AG04449 (cell line): ENCODE measurements at places on chromosomes 11 and 22.

GRCh38 chr11:65165410-65166317 is 4.4 kb upstream of the SPDYC start:
- no peak for DNase-seq

DNA sequence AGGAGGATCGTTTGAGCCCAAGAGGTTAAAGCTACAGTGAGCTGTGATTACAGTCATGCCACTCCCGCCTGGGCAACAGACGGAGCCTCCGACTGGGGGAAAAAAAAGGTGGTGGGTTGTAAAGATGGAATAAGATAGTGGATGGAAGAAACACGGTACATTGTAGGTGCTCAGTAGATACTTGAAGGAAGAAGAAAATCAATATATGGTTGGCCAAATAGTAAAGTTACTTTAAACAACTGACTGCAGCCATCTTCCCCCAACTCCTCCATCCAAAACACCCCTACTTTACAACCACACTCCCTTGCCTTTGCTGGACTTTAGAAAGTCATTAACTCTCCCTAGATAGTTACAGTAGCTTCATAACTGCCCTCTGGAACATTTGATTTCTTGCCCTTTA is 2.5 kb upstream of the NUP98 start:
- DNase-seq, result no peak

DNA sequence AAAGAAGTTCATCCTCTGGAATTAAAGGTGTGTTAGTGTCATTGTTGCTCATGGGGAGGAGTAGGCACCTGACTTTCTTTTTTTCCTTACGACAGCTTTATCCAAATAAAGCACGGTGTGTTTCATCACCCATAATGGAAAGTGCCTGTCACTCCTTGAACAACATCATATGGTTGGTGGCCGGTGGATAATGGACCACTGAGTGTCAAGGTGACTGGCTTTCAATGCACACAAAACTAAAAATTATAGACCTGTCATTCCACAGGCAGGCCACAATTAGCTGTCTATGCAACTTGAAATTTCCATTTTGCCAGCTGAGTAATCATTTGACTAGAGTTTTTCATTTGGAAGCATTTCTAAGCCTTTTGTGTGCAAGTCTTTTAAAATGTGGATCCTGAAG is 45.0 kb upstream of the MPPED2 start:
- no peak for DNase-seq

GRCh38 chr11:44226490-44226889 is 83.4 kb downstream of the ALX4 start:
- DNase-seq, result no peak

- DNase-seq, result no peak
Observed at GRCh38 chr11:45332276-45332934, 46.3 kb upstream of the SYT13 start.

GRCh38 chr22:20212754-20213699 is 55.1 kb downstream of the RTN4R start:
- no peak for DNase-seq

DNA sequence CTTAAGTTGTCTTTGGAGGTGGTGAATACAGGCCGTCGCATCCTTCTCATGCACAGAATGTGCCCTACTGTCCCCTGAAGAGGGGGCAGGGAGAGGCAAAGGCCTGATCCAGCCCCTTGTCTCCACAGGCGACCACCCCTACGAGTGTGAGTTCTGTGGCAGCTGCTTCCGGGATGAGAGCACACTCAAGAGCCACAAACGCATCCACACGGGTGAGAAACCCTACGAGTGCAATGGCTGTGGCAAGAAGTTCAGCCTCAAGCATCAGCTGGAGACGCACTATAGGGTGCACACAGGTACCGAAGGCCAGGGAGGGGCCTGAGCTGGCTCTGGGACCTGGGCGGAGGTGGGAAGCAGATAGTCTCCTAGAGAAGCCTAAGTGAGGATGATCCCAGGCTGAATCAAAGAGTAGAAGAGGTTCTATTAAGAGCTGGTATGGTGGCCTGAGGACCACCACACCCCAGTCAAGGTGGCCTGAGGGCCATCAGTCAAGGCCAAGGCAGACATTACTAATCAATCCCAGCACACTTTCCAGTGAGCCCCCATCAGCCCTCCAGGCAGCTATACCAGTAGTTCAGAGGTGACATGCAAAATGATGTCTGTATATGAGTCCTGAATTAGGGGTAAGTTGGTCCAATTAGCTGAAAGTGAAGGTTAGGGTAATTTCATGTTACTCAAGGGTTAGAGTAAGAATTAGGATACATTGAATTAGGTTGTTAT is 49.0 kb upstream of the NNMT start:
- DNase-seq, result no peak
